ENCODE measurements at places on chromosomes 5 and 9.

DNA sequence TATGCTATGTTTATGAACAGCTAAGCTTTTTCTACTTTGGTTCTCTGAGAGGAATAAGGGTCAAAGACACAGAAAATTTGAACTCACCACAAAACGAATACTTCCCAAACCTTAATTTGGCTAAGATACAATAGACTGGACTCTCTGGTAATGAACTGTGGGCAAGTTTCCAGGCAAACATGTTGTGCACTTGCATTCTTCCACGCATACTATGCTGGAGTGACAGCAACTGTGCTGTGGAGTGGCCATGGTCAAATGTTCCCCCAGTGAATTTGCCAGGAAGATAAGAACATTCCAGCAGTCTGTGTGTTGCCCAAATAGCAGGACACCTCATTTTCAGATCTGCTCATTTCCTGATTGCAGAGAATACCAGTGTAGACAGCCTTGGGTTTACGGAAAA, 275.3 kb upstream of the IL12B start:
- DNase-seq, result no peak

DNA sequence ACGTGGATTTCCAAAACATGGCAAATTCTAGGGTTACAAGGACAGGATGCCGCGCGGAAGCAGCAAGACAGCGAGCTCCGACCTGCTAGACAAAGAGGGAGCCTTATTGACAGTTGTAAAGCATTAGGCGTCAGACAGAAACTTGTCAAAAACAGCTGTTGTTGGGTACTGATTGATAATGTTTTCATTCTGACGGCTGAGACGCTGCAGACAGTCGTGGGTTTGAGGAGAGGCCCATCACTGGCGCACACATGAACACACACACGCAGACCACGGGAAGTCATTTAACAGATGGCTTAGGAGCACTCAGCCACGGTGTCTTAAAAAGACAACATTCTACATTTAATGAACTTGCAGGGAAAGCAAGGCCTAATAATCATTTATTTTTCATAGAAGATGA, 324.0 kb downstream of the NDUFS4 start:
- no peak for DNase-seq

DNA sequence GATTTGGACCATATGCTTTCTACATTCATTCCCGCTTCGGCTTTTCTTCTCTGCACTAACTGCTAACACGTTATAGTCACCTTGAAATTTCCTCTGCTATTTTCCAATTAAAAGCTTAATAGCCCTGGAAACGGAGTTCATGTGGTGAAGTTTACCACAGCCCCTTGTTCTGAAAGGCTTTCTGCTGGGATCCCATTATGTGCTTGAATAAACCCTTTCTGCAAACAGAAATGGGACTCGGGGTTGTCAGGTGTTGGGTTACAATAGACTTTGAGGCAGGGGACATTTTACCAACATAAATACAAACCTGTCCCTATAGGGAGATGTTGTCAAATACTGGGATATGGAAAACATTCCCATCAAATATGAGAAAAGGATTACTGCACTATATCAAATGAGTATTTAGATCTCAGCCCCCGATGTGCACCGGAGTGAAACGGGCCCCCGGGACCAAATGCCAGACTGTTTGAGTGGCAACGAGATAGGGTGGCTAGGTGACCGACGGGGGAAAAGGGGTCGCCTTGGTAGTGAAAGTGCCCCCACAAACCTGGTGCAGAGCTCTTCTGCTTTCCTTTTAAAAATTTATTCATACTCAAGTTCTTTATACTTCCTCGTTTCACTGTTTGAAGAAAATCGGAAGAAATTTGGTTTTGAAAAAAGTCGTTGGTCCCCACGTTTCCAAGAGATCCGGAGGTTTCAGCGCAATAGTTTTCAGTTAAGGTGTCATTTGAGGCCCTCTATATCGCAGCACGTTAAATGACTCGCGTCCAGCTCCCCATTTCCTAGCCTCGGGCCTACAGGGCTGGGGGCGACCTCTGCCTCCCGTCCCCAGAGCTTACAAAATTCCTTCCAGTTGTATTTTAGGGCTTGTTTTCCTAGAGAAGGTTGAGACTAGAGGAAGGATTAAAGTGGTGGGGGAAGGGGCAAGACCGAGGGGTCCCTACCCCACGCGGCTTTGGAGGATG, 2.1 kb upstream of the DMRT3 start:
- no peak for DNase-seq

DNA sequence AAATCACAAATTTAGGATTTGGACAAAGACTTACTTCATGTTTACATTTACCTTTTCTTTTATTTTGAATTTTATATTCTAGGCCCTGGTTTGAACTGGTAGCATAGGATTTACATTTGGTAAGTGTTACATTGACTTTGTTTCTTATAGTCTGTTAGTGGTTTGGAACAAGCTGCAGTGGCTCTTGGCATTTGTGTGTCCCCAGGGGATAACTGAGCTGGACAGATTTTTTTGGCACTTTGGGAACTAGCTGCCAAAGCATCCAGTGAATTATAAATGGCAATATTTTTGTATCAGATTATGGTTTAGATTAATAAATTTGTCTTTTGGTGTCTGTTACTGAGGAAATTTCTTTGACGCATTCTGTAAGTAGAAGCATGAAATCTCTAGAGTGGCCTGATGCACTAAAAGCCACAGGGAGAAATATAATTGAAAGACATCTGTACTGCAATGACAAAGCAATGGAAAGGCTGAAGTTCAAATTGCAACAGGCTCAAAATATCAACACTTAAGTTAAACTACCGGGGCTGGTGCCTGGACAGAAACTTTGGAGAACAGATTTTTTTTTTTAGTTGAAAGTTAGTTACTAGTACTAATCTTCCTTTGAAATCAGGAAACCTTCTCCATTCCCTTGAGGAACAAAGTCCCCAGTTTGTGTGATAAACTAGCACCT, 107.6 kb upstream of the PLCXD3 start:
- DNase-seq, result no peak

DNA sequence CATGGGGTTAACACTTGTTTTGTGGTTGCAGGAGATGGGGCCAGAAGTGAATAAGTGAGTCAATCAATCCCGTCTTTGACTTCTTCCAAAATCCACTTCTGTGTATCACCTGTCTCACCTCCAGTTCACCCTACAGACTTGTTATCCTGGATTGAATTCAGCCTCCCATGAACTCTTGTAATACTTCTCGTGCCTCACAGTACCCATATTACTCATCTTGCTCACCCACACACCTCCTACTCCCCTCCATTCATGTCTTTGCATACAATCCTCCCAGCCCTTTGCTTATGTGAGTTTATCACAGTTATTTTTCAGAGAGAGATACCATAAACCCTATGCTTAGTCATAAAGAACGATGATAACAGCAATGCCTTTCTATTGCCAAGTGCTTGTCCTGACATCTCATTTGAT, 52.9 kb upstream of the PAPPA start:
- DNase-seq, result no peak

DNA sequence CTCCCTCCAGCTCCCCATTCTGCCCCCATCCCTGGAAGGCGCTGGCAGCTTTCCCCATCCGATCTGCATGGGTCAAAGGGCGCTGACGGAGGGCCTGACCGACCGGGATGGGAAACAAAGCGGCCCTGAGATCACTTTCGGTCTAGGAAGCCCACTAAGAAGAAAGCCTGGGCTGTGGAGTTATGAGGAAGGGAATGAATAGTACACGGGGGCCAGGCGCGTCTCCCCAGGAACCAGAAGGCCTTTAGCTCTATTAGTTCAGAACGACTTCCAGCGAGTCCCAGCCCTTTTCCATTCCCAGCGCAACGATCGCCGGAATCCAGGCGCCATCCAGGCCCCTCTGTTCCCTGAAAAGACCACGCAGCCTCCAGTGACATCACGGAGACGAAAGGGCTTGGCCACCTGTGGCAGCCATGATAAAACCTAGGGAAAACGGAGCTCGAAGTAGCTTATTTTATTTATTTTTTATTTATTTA, 70.1 kb upstream of the CCDC180 start:
- no peak for DNase-seq

DNA sequence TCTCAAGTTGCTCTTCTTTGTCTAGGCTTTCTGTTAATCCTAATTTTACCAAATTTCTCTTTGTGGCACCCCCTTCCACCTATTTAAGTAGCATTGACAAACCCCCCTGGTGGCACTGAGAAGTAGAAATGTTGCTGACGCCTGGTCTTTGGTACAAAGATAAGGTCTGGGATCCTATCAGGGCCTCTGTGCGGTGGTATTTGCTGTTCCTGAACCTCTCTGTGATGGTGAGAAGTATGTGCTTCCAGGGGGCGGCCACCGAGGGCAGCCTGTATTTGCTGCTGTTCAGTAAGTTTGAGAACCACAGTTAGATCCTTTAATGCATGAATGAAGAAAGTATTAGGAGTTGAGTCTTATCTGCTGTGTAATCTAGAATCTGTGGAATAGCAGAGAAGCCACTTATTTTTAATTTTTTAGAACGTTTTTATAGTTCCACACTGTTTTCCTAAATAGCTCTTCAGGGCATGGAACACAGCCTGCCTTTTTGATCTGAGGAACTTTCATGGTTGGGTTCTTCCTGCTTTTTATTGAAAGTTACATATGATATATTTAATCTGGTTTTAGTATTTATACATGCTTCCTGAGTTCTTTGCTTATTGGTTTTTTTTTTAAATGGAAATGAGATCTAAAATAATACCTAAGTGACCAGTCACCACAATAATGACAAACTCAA, 124.2 kb downstream of the TRIO start:
- DNase-seq, result no peak

GRCh38 chr5:14436801-14437542, 144.6 kb upstream of the OTULINL start:
- no peak for DNase-seq

- no peak for DNase-seq
Measured at GRCh38 chr5:90803876-90804275, 245.3 kb downstream of the ADGRV1 start.

GRCh38 chr5:147669169-147669869, 113.2 kb downstream of the JAKMIP2 start:
- no peak for DNase-seq

- no peak for DNase-seq
Measured at GRCh38 chr9:120151806-120152205, 428.2 kb downstream of the CDK5RAP2 start.

GRCh38 chr9:131610231-131610761, 65.0 kb downstream of the PRRT1B start:
- no peak for DNase-seq

GRCh38 chr9:136825295-136826187, 16.7 kb upstream of the AJM1 start:
- no peak for DNase-seq

- no peak for DNase-seq
Measured at GRCh38 chr5:154300207-154300883, 109.8 kb downstream of the GALNT10 start.

DNA sequence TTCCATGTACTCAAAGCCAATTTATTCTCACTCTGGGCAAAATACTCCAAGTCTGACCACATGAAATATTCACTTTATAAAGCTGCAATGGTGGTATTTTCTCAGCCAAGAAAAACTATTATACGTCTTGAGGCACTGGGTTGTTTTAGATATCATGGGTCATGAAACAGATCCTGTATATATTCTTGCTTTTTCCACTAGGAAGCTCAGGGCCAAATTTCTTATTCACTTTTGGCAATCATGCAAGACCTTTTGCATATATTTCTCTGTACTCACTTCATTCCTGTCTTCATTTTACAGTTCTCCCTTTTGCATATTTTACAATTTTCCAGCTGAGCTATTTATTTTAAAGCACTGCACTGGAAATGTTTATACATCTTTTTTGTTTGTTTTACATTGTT, 49.8 kb downstream of the GABBR2 start:
- DNase-seq, result no peak

DNA sequence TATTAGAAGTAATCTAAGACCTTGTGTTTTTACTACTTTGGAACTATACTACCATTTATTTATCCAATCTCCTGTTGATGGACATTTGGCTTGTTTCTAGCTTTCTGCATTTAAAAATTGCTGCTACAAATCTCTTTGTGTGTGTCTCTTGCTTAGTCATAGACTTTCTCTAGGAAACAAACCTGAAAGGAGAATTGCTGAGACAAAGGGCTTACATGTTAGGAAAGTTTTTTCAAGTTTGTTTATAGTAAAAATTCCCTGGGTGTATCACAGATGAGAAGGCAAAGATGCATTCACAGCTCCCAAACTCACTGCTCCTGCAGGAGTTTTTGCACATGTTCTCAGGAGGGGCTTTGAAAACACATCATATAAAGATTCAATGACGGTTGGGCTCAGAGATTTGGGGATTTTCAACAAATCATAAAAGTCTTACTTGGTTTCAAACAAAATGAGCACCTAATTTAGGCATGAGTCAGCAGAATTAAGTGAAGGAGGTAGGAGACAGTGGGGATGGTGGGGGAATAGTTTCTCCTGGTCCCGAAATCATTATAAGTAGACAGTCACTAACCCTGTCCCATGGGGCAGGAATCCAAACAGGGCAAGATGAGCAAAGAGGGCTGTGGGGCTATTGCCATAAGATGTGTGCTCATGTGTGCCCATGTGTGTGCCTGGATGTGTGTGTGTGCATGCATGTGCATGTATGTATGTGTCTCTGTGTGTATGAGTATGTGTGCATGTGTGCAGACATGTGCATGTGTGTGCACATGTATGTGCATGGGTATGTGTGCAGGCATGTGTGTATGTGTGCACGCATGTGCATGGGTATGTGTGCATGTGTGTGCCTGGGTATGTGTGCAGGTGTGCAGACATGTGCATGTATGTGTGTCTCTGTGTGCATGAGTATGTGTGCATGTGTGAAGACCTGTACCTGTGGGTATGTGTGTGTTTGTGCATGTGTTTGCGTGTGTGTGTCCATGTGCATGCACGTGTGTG, 43.4 kb upstream of the S1PR3 start:
- no peak for DNase-seq

DNA sequence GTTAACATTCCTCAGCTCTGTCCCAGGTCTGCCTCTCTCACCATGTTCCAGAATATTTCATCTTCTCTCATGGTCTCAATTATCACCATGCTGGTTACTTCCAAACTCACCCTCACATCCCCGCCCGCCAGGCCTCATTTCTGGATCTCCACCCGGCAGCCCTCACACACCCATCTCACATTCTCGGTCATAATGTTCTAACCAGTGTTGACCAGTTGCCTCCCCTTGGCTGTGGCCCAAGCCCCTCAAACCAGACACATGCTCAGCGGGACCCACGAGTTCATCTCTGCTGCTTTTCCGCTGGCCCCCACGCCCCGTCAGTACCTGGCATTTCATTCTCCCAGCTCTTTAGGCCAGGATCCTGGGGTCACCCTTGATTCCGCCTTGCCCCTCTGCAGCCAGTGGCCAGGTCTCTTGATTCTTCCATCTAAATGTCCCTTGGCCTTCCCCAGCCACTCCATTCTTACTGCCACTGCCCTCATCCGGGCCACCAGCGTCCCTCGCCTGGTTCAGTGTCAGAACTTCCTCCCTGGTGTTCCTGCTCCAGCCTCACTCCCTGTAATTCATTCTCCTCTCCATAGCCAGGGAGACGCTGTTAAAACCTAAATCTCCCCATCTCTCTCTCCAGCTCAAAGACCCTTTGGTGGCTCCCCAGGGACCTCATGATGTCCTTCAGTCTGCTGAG, 141.7 kb downstream of the MVB12B start:
- no peak for DNase-seq

- DNase-seq, result no peak
Measured at GRCh38 chr9:76525196-76525595, 66.2 kb downstream of the GCNT1 start.

- no peak for DNase-seq
Measured at GRCh38 chr5:53027913-53028312, 38.8 kb downstream of the ITGA2 start.

Data from stimulated activated CD8-positive, alpha-beta memory T cell treated with anti-CD3 and anti-CD28 coated beads, Interleukin-2, amount 100 ng/mL, for 48 hours (primary cell).